Activated gamma-delta T cell treated with Interleukin-2 at 50 U/mL for 16 hours (primary cell): ENCODE measurements at places on chromosomes 1 and 21.

DNA sequence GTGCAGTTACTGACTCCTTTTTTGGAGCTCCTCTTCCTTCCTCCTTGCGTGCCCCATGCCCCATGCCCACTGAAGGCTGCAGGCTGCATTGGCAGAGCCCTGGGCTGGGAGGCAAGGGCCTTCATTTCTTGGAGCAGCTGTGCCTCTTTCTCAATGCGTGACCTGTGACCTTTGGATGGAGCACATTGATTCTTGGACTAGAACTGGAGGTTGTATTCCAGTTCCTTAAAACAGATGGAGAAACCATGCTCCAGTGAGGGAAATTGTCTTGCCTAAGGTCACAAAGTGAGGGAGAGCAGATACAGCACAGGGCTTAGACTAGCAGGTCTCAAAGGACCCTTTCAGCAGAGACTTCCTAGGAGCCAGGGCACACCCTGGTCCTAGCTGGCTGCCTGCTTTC lies 9.0 kb downstream of the TMEM269 start:
- DNase-seq, result no peak

DNA sequence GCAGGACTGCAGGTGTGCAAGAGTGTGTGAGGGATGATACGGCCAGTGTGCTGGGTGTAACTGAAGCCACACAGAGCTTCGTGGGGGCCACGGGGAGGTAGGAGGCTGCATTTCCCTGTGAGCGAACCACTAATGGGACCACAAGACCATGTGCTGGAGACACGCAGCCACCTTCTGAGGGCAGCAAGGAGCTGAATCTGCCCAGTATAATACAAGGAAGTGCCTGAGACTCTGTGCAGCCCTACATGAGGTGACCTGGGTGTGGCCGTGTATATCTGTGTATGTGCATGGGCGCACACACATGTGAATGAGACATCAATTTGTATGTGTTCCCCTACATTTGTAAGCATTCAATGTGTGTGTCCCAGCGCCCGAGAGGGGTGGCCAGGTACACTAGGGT lies 50.8 kb downstream of the CHD5 start:
- no peak for DNase-seq

DNA sequence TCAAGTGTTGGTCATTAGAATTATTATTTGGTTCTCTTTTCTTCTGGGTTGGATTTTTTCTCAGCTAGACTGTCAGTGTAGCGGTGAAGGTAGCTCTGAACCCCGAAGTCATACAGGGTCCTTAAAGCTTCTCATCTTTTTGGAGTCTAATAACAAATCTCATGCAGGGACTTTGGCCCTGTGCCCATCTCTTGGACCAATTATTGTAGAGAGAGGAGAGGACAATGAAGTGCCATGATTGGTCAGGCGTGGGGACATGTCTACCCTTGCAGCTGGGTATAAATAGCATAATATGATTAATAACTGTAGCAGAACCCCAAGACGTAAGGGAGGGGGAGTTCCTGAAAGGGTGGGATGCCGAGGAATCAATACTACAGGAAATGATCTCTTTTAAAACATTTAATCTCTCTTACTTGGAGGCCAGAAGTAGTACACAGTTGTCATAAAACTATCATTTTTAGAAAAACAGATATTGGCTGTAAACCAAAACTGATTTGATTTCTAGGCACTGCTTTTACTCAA lies 8.8 kb downstream of the MAGI3 start:
- DNase-seq, result no peak

- DNase-seq, result peak; percentile 35
Measured at GRCh38 chr1:160777486-160778089, 18.4 kb upstream of the LY9 start.

GRCh38 chr1:246176126-246177024 lies 330.7 kb downstream of the SMYD3 start:
- DNase-seq, result no peak

GRCh38 chr1:16300436-16300835 lies 51.8 kb downstream of the FBXO42 start:
- DNase-seq, result no peak

DNA sequence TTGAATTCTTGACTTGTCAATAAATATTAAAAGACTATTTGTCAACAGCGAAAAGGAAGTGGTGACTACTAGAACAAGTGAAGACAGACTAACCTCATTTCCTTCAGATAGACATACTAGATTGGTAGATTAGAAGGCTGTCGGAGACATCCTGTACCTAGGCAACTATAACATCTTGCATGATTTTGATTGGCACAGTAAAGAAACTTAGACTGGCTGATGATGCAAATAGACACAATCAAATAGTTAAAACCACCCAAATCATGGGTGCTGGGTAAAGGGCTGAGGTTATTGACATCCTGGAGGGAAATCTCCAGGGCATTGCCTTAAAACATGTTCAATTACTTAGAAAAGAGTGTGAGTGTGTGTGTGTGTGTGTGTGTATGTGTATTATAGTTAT lies 85.9 kb upstream of the EDEM3 start:
- DNase-seq, result peak; percentile 11

DNA sequence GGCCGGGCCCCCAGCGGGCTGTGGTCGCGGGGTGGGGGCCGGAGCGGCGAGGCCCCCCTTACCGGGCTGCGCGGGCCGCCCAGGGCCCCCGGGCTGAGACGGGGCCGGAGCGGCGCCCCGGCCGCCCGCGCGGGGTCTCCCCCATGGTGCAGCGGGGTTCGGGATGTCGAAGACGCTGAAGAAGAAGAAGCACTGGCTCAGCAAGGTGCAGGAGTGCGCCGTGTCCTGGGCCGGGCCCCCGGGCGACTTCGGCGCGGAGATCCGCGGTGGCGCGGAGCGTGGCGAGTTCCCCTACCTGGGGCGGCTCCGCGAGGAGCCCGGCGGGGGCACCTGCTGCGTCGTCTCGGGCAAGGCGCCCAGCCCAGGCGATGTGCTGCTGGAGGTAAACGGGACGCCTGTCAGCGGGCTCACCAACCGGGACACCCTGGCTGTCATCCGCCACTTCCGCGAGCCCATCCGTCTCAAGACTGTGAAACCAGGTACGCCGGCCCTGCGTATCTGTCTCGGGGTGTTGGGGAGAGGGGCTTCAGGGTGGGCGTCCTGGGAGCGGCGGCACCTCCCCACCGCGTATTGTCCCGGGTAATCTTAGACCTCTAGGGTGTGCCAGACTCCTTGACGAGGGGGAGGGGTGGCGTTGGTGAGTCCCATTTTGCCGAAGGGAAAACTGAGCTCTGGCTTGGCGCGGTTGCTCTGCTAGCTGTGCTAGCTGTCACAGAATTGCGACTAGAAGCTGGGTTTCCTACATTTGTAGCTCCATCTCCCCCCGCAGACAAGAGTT lies 745 bp downstream of the MAGI3 start:
- peak; percentile 33 for DNase-seq

DNA sequence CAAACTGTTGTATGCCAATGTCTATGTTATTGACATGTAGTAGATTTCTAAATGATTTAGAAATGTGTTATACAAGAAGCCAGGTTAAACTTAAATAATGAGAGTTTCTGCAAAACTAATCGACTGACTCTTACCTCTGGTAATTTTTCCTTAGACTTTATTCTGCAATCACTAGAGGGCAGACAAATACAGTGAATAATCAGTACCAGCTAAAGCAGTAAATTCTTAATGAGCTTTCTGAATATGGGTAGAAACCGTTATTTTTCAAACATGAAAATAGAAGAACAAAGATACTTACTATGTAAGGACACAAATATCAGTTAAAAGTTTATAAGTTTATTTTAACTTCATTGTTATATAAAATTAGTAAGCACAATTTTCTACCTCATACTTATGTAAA lies 97.9 kb upstream of the RGS1 start:
- no peak for DNase-seq

DNA sequence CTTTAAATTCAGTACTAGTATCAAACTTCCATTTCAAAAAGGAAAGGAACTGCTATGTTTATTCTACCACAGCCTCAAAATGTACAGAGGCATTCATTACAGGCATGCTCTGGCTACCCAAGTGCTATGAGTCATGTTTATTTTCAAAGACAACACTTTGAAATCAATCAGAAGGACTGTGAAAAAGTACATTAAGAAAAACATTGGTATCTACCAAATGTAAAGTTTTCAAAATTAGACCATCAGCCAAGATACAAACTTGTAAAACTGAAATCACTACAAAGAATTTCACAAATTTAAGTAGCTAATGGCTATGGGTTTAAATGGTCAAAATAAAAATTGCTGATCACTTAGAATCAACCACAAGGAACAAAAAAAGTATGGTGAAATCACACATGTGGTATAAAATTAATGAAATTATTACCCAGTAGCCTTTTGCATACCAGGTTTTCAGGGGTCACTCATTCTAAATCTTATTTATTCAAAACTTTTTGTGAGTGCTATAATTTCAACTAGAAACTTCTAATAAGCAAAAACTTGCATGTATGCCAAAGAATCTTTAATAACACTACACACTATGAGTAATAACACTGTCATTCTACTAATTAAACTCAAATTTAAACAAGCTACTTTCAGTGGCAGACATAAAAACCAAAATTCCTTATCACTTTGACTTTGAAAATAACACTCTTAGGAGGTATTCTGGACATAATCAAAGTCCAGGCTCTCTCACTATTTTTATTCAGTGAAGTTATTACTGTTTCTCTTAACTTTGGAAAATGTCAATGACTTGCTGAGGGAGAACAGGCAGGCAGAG lies 49.2 kb downstream of the ENAH start:
- DNase-seq, result no peak

DNA sequence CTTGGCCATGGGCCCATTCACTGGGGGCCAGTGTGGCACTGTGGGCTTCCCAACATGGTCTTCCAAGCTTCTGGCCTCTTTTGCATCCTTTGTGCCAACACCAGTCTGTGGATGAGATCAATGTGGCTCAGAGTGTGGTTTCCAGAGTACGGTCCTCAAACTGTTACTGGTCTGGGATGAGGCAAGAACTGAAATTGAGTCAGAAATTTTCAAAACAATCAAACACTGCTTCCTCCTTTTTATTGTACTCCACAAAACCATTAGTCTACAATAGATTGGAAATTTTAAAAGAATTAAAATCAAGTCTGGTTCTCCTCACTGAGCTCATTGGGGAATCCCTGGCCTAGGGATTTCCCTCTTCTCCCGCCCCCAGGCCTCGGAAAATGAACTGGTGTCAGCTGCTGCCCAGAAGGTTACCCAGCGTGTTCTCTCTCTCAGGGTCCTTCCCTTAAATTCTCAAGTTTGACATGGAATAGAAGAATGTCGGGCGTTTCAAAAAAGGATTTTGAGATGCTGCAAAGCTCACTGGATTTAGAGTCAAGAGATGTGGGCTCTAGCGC lies 222.0 kb downstream of the SDCCAG8 start:
- DNase-seq, result no peak

DNA sequence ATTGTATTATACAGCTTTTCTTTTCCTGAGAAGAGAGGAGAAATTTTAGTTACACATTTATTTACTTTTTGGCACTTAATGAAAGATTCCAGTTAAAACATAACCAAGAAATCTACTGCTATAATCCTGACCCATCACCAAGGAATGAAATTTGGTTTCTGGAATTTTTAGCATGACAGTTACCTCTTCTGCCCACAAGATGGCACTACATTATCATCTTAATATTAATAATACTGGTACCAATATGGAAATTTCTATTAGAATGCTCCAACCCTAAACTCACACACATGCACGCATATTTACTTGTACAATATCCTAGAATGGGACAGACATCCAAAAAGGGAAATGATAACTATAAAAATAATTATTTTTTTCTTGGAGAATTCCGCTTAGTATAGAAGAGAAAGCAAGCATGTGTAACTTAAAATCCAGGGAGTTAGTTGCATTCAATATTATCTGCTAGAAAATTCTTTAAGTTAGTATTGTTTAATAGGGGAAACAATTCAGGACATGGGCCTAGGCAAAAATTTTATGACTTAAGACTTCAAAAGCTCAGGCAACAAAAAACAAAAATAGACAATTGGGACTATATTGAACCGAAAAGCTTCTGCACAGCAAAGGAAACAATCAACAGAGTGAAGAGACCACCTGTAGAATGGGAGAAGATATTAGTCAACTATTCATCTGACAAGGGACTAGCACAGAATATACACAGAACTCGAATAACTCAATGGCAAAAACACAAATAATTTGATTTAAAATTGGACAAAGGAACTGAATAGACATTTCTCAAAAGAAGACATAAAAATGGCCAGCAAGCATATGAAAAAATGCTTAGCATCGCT lies 37.4 kb downstream of the MAP3K21 start:
- DNase-seq, result no peak
